ENCODE measurements at places on chromosomes 16 and 17. TPM values are rescaled to one million over a fixed set of nuclear protein-coding genes. Genes with fewer than 3 reads are reported as not detected.

The CCL17 gene
- not detected for total RNA-seq

The CDYL2 gene
- 2.2 TPM for total RNA-seq

The SLC5A11 gene
- not detected for total RNA-seq

The CLEC18A gene
- 3.5 TPM for total RNA-seq

The RNF112 gene
- 0.67 TPM for total RNA-seq

The CBX2 gene
- 4.9 TPM for total RNA-seq

- no peak overlapping the region for H3K27ac ChIP-seq
- no peak overlapping the region for H3K4me3 ChIP-seq
- no peaks in the 10 kb centered on the region for H3K36me3 ChIP-seq
- no peaks in the 10 kb centered on the region for H3K27me3 ChIP-seq
These were observed 26.2 kb upstream of the ADORA2B start for GRCh38 chr17:15918661-15919259.

- H3K4me1 ChIP-seq, result no peaks in the 10 kb centered on the region
- no peak for DNase-seq
- H3K4me3 ChIP-seq, result no peak overlapping the region
- H3K27ac ChIP-seq, result no peak overlapping the region
These were observed 33.3 kb downstream of the OTOA start for GRCh38 chr16:21697032-21697431.

GRCh38 chr17:35438433-35438832, 6.1 kb upstream of the SLFN12 start:
- H3K36me3 ChIP-seq, result no peaks in the 10 kb centered on the region
- H3K27ac ChIP-seq, result no peak overlapping the region
- H3K4me1 ChIP-seq, result peaks cover 16% of the 10 kb centered on the region
- DNase-seq, result no peak
- H3K4me3 ChIP-seq, result no peak overlapping the region

All from chondrocyte (in vitro differentiated cells).